ENCODE measurements at places on chromosomes 2 and 18.

GRCh38 chr2:1729242-1729641, 15.1 kb downstream of the PXDN start:
- DNase-seq, result no peak

GRCh38 chr2:112220831-112221230, 34.0 kb downstream of the ZC3H8 start:
- no peak for DNase-seq

GRCh38 chr2:85062565-85062964, 70.6 kb upstream of the TCF7L1 start:
- no peak for DNase-seq

DNA sequence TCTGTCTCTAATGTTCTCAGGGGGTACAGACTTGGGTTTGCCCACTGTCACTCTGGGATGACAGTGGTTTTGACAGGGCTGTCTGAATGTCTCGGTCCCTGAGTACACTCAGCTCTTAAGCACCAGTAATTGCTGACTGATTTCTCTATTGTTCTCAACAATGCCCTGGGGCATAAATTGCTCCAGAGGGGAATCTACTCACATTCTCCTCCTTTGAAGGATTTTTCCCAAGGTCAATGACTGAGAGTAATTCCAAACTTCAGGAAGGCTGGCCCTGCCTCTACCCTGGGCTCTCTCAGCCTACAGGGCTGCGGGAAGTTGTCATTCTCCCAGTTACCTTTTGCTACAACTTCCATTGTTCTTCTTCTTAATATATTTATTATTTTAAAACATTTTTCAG, 36.5 kb downstream of the MC2R start:
- no peak for DNase-seq

DNA sequence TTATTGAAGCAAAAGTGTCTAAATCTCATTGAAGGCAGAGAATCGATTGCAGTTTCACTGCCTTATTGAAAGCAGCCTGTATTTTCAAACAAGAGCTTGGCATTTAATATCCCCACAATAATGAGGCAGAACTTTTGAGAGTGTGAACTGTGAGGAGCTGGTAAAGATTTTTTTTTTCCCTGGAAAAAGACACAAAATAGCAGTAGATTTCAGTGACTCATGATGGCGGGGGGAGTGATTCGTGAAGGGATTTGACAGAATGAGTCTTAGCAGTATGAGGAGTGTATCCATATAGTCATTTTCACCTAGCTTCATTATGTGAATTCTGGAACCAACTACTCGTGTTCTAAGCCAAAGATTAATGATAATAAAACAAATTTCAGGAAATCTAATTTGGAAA, 242.9 kb downstream of the ARL6IP6 start:
- no peak for DNase-seq

GRCh38 chr2:5734859-5735520, 42.8 kb downstream of the SOX11 start:
- DNase-seq, result no peak

DNA sequence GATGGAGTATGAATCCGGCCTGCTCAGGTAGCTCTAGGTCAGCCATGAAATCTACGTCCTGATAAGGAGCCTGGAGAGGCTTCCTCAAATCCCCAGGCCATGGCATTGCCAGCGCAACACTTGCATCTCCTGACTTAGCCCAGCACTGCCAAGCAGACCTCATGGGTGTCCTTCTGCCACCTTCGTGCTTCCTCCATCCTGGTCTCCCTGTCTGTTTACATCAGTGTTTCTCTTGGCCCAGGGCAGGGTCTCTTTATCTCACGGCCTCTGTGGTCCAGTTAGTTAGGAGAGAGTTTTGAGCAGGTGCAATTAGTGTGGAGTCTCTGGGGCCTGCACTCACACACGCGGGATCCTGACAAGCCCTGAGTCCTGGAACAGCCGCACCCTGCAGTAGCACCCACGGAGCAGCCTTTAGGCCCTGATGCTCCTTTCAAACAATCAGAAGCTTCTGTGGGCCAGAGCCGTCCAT, 193.1 kb upstream of the ARL4C start:
- DNase-seq, result no peak

- DNase-seq, result no peak
Measured at GRCh38 chr2:101238930-101239759, 13.5 kb upstream of the CNOT11 start.

GRCh38 chr2:33291278-33292013, 185.0 kb upstream of the RASGRP3 start:
- no peak for DNase-seq

GRCh38 chr2:233810385-233810784, 32.3 kb downstream of the MROH2A start:
- DNase-seq, result no peak

DNA sequence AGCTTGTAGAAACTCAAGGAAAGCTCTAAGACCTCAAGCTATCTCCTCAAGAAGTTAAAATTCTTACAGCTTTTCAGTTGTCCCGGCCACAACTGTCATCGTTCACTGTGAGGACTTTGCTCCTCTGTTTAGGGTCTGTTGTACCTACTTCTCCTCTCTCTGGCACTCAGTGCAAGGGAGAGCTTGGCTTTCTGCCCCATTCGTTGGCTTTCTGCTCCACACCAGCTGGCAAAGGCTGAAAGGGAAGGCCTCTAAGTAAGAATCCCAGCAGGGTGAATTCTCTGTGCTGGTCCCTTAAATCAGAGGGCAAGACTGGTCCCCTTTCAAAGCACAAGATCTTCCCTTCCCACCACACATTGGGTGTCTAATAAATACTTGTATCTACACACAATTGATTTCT, 17.3 kb downstream of the ZBTB7C start:
- no peak for DNase-seq

GRCh38 chr2:234257859-234258561, 207.5 kb downstream of the SPP2 start:
- DNase-seq, result peak; percentile 15

- no peak for DNase-seq
Measured at GRCh38 chr2:160664603-160665140, 171.1 kb upstream of the RBMS1 start.

DNA sequence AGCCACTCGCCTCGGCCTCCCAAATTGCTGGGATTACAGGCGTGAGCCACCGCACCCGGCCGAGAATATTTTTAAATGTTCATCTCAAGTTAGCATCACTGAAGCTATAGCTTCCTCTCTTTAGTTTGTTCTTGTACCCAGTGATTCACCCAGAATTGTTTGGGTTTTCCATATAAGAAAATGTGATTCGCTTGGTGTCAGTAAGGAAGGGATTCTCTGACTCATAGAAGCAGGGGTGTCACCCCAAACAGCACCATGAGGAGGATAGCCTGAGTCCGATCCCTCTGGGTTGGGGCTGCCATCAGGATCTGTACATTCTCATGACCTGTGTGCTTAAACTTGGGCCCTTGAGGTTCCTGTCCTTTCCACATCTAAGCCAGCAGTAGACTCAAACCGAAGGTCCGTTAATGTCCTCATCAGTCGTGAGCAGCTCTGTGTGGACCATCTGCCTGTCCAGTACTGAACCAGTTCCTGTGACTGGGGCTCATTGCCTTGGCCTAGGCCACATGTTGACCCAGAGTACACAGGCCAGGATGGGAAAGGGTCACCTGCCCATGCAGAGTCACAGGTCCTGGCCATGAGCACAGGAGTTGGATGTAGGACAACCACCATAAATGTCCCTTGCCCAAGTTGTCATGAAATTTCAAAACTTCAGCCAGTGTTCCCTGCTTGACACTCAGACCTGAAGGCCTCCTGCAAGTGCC, 311.9 kb downstream of the GBX2 start:
- DNase-seq, result no peak

DNA sequence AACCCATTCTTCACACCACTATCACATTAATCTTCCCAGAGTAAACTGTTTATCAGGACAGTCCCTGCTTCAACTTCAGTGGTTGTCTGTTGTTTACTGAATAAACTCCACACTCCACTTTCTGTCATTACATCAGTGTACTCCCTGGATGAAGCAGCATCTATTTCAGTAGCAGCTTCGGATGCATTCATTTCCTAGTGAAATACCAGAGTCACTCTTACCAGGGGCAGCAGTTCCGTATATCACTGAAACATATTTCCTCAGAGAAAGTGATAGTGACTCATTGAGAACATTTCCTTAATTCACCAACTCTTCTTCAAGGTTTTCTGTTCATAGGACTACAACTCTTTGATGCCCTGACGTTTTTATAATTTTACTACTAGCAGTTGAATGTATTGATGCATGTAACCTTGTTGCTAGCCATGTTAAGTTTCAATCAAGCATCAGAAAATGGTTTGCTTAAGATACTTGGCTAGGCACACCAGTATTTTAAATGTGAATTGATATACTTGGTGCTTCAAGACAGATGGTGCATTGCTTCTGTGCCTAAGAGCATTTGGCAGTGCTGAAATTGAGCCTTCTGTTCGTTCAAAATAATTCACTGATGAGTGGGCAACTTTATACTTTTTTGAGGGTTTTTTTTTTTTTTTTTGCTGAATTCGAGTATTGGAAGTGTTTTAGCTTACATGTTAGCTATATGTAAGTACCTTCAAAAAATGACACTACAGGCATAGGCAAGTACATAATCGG, 92.3 kb downstream of the UBE2E3 start:
- DNase-seq, result no peak

DNA sequence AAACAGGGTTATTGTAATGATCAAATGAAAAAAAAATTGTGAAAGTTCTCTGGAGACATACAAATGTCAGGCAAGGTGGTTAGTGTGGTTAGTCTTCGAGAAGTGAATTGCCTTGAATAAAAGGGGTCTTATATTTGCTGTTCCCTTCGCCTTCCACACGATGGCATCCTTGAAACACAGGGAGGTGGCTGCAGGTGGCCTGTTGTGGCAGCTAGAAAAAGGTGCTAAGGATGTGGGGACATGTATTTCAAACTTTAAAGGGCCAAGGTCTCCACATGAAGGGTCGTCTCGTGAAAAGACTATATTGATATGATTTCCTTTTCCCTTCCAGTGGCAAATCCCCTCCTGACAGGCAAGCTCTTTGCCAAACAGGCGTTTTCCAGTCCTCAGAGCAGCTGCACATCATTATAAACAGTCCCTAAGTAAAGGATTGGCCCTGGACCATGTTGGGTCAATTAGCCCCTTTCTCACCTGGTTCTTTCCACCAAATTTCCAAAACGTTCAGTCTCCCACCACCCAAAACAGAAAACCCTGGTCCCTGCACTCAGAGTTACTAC, 68.5 kb downstream of the COPS8 start:
- DNase-seq, result peak; percentile 50

DNA sequence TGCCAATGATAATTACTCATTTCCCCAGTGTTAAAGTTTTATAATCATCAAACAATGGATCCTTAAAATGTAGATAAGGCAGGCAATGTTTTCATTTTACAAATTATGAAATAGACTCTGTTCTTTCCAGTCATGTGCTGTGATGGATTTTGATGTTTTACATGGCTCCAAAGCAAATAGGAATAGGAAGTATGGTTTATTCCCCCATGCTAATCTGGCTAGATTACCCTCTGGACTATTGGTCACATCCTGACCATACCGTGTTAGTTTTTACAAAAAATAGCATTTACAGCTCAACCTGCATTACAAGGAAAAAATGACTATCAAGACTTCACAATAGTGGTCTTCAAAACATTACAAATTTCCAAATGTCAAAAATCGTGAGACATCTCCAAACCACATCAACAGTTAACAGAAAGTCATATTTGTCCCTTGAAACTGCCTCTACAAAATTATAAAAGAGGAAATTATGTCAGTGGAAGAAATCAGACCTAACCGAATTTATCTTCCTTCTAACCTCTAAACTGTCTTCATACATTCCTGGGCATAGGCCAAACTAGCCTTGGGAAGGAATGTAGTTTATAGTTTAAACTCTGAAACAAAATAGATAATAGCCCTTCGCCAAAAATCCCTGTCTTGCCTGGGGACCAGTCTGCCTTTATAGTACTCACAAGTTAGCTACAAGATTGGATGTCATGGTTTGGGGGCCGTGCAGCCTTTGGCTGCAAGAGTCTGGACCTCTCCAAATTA, 1941.2 kb upstream of the CELF4 start:
- no peak for DNase-seq

GRCh38 chr18:48017635-48018034, 87.2 kb upstream of the SMAD2 start:
- no peak for DNase-seq

- DNase-seq, result no peak
Measured at GRCh38 chr2:216463148-216463547, 35.5 kb upstream of the RPL37A start.

- peak; percentile 6 for DNase-seq
Measured at GRCh38 chr2:28748176-28748575, 3.5 kb upstream of the PPP1CB start.

GRCh38 chr18:68972176-68972575, 174.3 kb downstream of the CCDC102B start:
- DNase-seq, result no peak

- no peak for DNase-seq
Measured at GRCh38 chr2:204776781-204777559, 231.7 kb downstream of the PARD3B start.

- no peak for DNase-seq
Measured at GRCh38 chr2:132923787-132924186, 253.8 kb upstream of the LYPD1 start.

DNA sequence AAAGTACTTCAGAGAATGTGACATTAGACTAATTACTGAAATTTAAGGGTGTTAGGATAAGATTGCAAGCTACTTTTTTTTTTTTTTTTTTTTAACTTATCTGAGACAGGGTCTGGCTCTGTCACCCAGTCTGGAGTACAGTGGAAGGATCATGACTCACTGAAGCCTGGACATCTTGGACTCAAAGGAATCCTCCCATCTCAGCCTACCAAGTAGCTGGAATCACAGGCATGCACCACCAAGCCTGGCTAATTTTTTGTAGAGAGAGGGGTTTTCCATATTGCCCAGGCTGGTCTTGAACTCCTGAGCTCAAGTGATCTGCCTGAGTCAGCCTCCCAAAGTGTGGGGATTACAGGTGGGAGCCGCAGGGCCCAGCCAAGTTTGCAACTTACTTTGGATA, 1246.0 kb upstream of the ZEB2 start:
- no peak for DNase-seq

DNA sequence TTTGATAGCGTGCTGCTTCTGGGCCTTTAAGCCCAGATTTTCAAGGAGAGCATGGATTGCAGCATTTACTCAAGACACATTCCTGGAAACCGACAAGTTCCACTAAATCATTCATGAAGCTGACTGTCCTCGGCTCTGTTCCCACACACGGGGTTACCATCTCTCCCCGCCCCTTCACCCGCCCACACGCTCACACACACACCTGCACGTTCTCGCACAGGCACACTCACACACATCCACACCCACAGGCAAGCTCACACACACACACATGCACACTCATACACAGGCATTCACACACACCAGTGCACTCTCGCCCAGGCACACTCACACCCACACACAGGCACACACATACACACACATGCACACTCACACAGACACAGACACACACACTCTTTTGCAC, 150.0 kb upstream of the AGAP1 start:
- no peak for DNase-seq

GRCh38 chr2:120239488-120240287, 13.0 kb upstream of the RALB start:
- DNase-seq, result no peak

DNA sequence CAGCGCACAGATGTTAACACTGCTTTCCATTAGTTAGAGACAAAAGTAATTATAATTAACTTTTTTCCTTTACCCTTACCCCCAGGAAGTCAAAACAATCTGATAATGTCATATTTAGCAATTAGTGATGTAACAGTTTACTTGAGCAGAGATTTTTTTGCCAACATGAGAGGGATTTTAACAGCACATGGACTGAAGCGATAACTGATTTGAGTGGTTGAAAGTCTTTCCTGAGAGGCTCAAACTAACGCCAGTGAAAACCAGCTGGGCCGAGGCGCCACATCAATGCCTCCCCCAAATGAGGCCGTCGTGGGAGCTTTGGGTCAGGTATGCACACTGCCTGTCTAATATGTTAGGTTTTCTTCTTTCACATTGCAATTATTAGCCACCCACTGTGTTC, 469.9 kb upstream of the SMIM21 start:
- DNase-seq, result no peak

- DNase-seq, result no peak
Measured at GRCh38 chr2:226615891-226616290, 183.7 kb downstream of the IRS1 start.

All from CD4-positive, alpha-beta T cell treated with Interleukin-6 at 100 ng/mL for 8 hours (primary cell).